ENCODE measurements at places on chromosomes 5 and 9. TPM values are rescaled to one million over a fixed set of nuclear protein-coding genes. Genes with fewer than 3 reads are reported as not detected.

SLC27A6 gene
- 0.30 TPM for total RNA-seq

TTLL11 gene
- 6.8 TPM for total RNA-seq

RMRP gene
- 4,953 TPM for total RNA-seq

SLC4A9 gene
- not detected for total RNA-seq

AMACR gene
- total RNA-seq, result 14.1 TPM

NKD2 gene
- total RNA-seq, result 40.2 TPM

TIMD4 gene
- 0.54 TPM for total RNA-seq

OR1Q1 gene
- 1.1 TPM for total RNA-seq

PCDHGA8 gene
- total RNA-seq, result 1.8 TPM

C9orf50 gene
- total RNA-seq, result not detected

GRM6 gene
- total RNA-seq, result not detected

DMRT3 gene
- total RNA-seq, result 0.49 TPM

CDKN2B gene
- 53.1 TPM for total RNA-seq

TIFAB gene
- 0.23 TPM for total RNA-seq

OR1J2 gene
- total RNA-seq, result not detected

NUTM2F gene
- total RNA-seq, result not detected

CDKN2A gene
- total RNA-seq, result 7.0 TPM

IFNB1 gene
- total RNA-seq, result not detected

PSD2 gene
- 0.15 TPM for total RNA-seq

LCNL1 gene
- total RNA-seq, result not detected

MCIDAS gene
- 2.2 TPM for total RNA-seq

CDC42SE2 gene
- total RNA-seq, result 39.8 TPM

CLTA gene
- 188 TPM for total RNA-seq

INSL6 gene
- not detected for total RNA-seq

CHSY3 gene
- 6.5 TPM for total RNA-seq

C9orf153 gene
- total RNA-seq, result 1.5 TPM

FBP1 gene
- total RNA-seq, result 67.1 TPM

TLN1 gene
- total RNA-seq, result 557 TPM

NSMF gene
- 20.5 TPM for total RNA-seq

KIF24 gene
- 1.6 TPM for total RNA-seq

NME5 gene
- total RNA-seq, result 22.8 TPM

ADAMTS2 gene
- total RNA-seq, result 49.5 TPM

TEK gene
- total RNA-seq, result 27.2 TPM

SPOUT1 gene
- total RNA-seq, result 40.6 TPM

VCAN gene
- 128 TPM for total RNA-seq

TRIM36 gene
- 2.4 TPM for total RNA-seq

RNF183 gene
- total RNA-seq, result not detected

FUT7 gene
- total RNA-seq, result 0.94 TPM

RALGPS1 gene
- total RNA-seq, result 52.4 TPM

SPINK13 gene
- total RNA-seq, result not detected

ZBED3 gene
- 13.5 TPM for total RNA-seq

GKAP1 gene
- 5.2 TPM for total RNA-seq

PDGFRB gene
- 155 TPM for total RNA-seq

WHRN gene
- total RNA-seq, result 5.0 TPM

ZNF354C gene
- total RNA-seq, result 4.2 TPM

RXRA gene
- total RNA-seq, result 43.8 TPM

Measured in upper lobe of left lung (tissue), 6 donors.